ENCODE measurements at places on chromosomes 7 and 10.

DNA sequence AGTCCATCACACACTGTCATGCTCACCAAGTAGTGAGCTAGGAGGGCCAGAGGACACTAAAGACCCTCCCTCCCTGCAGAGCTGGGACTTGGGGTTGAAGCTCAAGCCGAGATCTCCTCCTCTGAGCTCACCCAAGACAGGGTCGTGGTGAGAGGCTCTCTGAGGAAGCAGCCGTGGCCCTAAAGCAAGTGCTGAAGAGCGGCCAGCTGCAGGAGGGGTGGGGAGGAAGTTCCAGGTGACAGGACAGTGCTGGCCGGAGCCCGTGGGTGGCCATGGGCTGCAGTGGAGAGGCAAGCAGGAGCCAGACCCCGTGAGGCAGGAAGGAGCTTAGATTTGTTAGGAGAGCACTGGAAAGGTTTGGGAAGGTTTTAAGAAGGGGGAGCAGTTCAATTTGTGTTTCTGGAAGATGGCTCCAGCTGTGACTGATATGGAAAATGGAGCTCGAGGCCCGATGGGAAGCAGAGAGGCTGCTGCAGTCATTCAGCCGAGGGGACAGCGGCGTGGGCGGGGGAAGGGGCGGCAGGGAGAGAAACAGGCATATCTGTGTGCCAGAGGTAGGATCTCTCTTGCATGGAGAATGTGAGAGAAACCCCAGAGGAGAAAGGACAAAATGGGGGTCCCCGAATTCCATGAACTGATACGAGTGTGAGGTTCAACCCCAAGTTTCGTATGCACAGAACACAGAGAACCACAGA, 26.9 kb upstream of the DNAAF5 start:
- DNase-seq = no peak

- no peak for DNase-seq
Measured at GRCh38 chr10:75304313-75304712, 68.6 kb upstream of the COMTD1 start.

- no peak for DNase-seq
Measured at GRCh38 chr7:104185346-104185745, 22.5 kb downstream of the ORC5 start.

DNA sequence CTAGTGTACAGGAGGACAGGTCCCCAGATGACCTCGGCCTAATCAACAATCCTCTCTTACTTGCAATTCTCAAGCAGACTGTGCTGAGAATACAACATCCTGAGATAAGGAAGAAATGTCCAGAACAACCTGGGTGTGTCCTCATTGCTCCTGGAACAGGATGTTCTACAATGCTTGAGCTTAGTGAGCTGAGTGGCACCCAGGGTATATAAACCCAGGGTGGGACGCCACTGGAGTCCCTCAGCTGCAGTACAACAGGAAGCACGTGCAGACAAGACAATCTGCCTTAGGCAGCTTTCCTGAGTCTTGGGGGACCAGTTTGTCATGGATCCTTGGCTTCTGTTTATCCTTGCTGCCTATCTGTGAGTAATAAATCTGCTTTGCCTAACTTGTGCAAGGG, 27.7 kb upstream of the SLC25A13 start:
- DNase-seq = no peak

GRCh38 chr7:153840861-153841260, 211.3 kb upstream of the DPP6 start:
- DNase-seq = no peak

DNA sequence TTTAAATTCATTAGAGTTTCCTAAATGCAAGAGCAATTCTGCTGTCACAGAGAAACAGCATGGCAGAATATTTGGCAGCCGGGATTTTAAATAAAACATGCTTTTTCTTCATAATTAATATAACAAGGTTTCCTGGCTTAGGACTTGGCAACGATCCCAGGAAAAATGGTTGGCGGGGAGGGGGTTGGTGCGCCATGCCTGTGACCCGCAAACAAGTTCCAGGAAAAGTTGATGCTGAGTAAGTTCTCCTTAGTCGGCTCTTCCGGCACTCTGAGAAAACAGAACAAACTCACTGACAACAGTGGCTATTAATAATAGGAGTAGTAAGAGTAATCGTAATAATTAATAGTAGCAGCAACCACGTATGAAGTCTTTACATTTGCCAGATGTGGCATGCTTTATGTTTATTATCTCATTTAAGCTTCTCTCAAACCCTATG, 4.6 kb downstream of the HABP2 start:
- DNase-seq = no peak

- DNase-seq = no peak
Measured at GRCh38 chr7:94562525-94562924, 52.9 kb downstream of the CASD1 start.

GRCh38 chr10:121886997-121887622, 40.7 kb downstream of the ATE1 start:
- DNase-seq = peak; percentile 18

- DNase-seq = no peak
Measured at GRCh38 chr7:42456267-42456666, 219.3 kb upstream of the GLI3 start.

- no peak for DNase-seq
Measured at GRCh38 chr10:79092292-79092896, 23.6 kb downstream of the ZMIZ1 start.

- no peak for DNase-seq
Measured at GRCh38 chr7:1124816-1125602, 35.0 kb downstream of the ZFAND2A start.

GRCh38 chr7:73387221-73387828, 46.3 kb upstream of the FZD9 start:
- DNase-seq = no peak

DNA sequence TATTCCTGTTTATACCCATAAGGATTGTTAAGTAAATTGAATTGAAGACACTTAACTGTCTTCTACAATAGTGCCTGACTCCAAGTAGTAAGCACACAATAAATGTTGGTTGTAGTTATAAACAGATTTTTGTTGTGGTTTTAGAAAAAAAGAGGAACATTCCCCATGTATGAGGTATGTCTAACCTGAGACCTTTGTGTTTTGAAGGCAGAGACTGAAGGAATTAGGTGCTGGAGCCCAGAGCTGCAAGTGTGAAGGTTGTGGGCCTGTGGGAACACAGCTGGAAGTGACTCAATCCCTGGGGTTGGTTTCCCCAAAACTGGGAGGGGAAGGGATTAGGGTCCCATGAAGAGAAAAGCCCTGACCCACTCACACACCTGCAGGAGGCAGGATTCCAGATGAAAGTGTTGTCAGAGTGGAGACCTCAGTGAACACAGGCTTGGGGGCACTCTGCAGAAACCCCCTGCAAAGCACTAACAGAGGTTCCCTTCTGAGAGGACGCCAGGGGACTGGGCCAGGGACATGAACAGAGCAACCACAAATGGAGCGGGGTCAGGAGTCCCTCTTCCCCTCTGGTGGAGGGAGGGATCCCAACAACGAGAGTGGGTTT, 265.1 kb upstream of the KLF14 start:
- DNase-seq = no peak
